Smooth muscle cell of trachea (primary cell): ENCODE measurements at places on chromosomes 1 and 21. TPM values are rescaled to one million over a fixed set of nuclear protein-coding genes. Genes with fewer than 3 reads are reported as not detected.

Gene DDX20
- 8.8 and 9.9 TPM in 2 replicates for total RNA-seq

Gene SYNC
- 67.1 and 136 TPM in 2 replicates for total RNA-seq

Gene PINK1
- 63.1 and 131 TPM in 2 replicates for total RNA-seq

Gene PGLYRP4
- total RNA-seq = not detected in 2 replicates

Gene ACTL8
- 0.15 TPM in 1 of 2 replicates, not detected in the other for total RNA-seq

Gene TEX38
- total RNA-seq = 0.29 TPM in 1 of 2 replicates, not detected in the other

Gene CRYAA
- total RNA-seq = not detected in 2 replicates

Gene PLA2G2F
- total RNA-seq = not detected in 2 replicates

Gene CRYBG2
- under 0.01 TPM in 1 of 2 replicates, not detected in the other for total RNA-seq

Gene DHDDS
- total RNA-seq = 58.6 and 67.2 TPM in 2 replicates

Gene INKA2
- 0.29 and 2.6 TPM in 2 replicates for total RNA-seq

Gene GPR37L1
- total RNA-seq = not detected in 2 replicates

Gene FAM72B
- total RNA-seq = 0.50 and 3.9 TPM in 2 replicates

Gene PAX7
- total RNA-seq = not detected in 2 replicates

Gene GCSAML
- not detected in 2 replicates for total RNA-seq

Gene IFFO2
- 5.5 and 7.8 TPM in 2 replicates for total RNA-seq

Gene TMEM35B
- 35.9 and 39.0 TPM in 2 replicates for total RNA-seq

Gene PADI4
- total RNA-seq = not detected in 2 replicates

Gene AMY1A
- total RNA-seq = not detected in 2 replicates

Gene SPRR2E
- total RNA-seq = not detected in 2 replicates

Gene SPSB1
- total RNA-seq = 20.8 and 57.1 TPM in 2 replicates

Gene ZMYND12
- total RNA-seq = 0.29 and 2.6 TPM in 2 replicates

Gene FBXO2
- total RNA-seq = 1.3 and 4.0 TPM in 2 replicates

Gene OR2L3
- not detected in 2 replicates for total RNA-seq

Gene DNAJC28
- total RNA-seq = 1.3 and 3.2 TPM in 2 replicates

Gene FAM151A
- not detected in 2 replicates for total RNA-seq

Gene SLC44A3
- 0.58 and 3.1 TPM in 2 replicates for total RNA-seq

Gene ELF3
- under 0.01 and 1.2 TPM in 2 replicates for total RNA-seq

Gene MMP23B
- total RNA-seq = 2.5 and 8.3 TPM in 2 replicates

Gene TLCD4
- 0.29 and 0.50 TPM in 2 replicates for total RNA-seq

Gene SLC45A3
- 0.44 and 1.5 TPM in 2 replicates for total RNA-seq

Gene DYNLT4
- total RNA-seq = not detected in 2 replicates

Gene ENTREP3
- total RNA-seq = 11.1 and 13.4 TPM in 2 replicates

Gene C21orf91
- total RNA-seq = 6.0 and 8.9 TPM in 2 replicates

Gene CELA2B
- total RNA-seq = not detected in 2 replicates

Gene TMEM50B
- total RNA-seq = 25.8 and 37.1 TPM in 2 replicates

Gene DONSON
- 7.9 and 15.4 TPM in 2 replicates for total RNA-seq

Gene APOBEC4
- total RNA-seq = not detected in 2 replicates

Gene COL18A1
- total RNA-seq = 69.7 and 128 TPM in 2 replicates

Gene NEGR1
- 3.6 and 7.7 TPM in 2 replicates for total RNA-seq

Gene GOLT1A
- total RNA-seq = not detected in 2 replicates

Gene KRTAP12-1
- total RNA-seq = not detected in 2 replicates

Gene PODN
- 34.8 and 87.5 TPM in 2 replicates for total RNA-seq

Gene TNNI3K
- total RNA-seq = 1.7 and 1.8 TPM in 2 replicates

Gene FMN2
- total RNA-seq = 10.3 and 13.8 TPM in 2 replicates

Gene NRAS
- total RNA-seq = 42.2 and 66.2 TPM in 2 replicates

Gene FCRL1
- not detected in 2 replicates for total RNA-seq

Gene NTNG1
- total RNA-seq = 5.0 and 11.6 TPM in 2 replicates

Gene TMOD4
- total RNA-seq = 0.17 and 0.29 TPM in 2 replicates

Gene TSEN15
- total RNA-seq = 27.0 and 51.9 TPM in 2 replicates

Gene SV2A
- 19.4 and 38.0 TPM in 2 replicates for total RNA-seq

Gene RNF223
- total RNA-seq = 0.15 TPM in 1 of 2 replicates, not detected in the other
